ENCODE measurements at places on chromosomes 7 and 10.

GRCh38 chr10:122164815-122165483 is 106.1 kb upstream of the BTBD16 start:
- DNase-seq = no peak

GRCh38 chr7:45185028-45185863 is 27.7 kb downstream of the RAMP3 start:
- no peak for DNase-seq

GRCh38 chr7:128108129-128108528 is 76.9 kb upstream of the LRRC4 start:
- no peak for DNase-seq

GRCh38 chr7:123594813-123595241 is 6.8 kb upstream of the ASB15 start:
- no peak for DNase-seq

DNA sequence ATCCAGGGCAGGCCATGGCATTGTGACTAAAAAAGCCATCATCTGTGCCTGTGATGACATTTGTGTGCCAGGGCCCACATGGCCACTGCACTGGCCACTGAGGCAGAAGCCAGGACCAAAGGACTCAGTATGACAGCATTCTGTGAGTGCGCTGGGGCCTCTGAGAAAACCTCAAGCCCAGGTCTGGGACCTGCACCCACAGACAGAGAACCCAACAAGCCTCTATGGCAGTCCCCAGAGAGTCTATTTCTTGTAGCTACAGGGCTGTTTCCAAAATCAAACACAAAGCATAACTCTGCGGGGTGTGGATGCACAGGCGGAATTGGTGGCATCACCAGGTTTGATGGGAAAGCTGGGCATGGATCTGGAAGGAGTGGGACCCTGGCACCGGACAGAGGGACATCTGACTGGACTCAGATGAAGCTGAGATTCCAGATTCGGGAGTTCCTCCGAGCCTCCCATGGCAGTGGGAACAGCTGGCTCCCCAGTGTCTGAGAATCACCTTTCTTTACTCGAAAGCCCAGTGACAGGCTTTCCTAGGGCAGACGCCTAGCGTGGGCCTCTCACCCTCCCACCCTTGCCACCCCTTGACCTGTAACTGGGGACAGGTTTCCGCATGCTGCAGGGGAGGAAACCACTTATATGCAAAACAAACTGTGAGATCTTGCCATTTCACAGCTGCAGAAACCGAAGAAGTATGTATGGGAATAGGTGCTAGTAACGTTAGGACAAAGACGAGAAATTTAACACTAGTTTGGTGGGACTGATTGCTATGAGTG is 70.6 kb upstream of the RHEB start:
- DNase-seq = no peak

- no peak for DNase-seq
Observed at GRCh38 chr7:110983822-110984456, 107.0 kb upstream of the LRRN3 start.

DNA sequence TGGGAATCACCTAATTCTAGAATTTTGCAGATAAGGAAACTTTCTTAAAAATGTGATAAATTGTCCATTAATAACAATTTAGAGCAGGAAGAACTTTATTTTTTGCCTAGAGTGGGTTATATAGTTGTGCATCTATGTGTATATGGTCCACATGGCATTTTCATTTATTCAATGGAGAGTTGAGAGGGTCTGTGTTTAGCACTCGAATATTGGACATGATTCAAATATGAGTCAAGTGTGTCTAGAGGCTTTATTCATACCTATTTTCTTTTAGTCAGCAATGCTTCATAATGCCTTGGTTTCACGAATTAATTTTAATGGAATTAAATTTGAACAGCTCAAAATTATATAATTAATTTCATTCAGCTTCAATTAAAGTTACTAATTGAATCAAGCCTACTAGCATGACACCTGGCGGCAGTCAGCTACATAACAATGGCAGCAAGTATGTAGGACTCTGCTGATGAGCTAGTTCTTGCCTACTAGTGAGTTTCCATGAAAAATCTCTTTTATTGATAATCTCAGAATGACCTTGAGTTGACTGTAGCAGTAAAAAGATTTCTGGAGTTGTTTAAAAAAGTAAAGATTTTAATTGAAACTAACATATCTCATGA is 17.7 kb downstream of the MDFIC start:
- DNase-seq = no peak

DNA sequence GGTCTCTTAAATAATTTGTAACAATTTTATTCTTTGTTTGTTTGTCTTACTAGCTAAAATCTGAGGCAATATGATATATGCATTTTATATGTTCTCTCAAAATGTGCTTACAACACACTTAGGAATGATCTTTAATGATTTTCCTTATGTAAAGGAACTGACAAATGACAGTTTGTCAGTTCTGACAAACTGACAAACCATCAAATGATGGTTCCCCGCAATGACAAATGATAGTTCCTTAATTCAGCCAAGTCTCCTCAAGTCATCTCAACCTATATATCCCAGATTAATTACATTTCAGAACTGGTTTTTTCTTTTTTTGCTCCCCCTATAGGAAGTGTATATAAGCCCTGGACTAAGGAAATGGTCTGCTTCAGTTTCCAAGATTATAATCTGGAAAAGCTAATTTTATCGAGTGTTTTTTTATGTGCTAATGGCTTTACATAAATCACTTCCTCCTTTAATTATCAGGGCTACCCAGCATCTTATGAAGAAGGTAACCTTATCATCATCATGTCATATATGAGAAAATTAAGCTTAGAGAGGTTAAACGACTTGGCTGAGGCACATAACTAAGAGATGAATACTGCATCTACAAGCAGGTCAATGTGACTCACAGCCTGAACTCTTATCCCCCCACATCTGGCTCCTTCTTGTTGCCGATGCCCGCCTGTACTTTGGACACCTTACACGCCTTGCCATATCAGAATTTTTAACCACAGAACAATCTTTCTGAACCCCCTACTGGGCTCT is 75.1 kb downstream of the RELN start:
- DNase-seq = no peak

- DNase-seq = no peak
Observed at GRCh38 chr10:101726115-101726387, 31.1 kb upstream of the FBXW4 start.

GRCh38 chr7:139875821-139876241 is 46.8 kb downstream of the TBXAS1 start:
- DNase-seq = no peak

- no peak for DNase-seq
Observed at GRCh38 chr7:21971780-21972396, 26.2 kb upstream of the CDCA7L start.

- DNase-seq = peak; percentile 94
Observed at GRCh38 chr7:17600340-17600752, 301.9 kb downstream of the AHR start.

DNA sequence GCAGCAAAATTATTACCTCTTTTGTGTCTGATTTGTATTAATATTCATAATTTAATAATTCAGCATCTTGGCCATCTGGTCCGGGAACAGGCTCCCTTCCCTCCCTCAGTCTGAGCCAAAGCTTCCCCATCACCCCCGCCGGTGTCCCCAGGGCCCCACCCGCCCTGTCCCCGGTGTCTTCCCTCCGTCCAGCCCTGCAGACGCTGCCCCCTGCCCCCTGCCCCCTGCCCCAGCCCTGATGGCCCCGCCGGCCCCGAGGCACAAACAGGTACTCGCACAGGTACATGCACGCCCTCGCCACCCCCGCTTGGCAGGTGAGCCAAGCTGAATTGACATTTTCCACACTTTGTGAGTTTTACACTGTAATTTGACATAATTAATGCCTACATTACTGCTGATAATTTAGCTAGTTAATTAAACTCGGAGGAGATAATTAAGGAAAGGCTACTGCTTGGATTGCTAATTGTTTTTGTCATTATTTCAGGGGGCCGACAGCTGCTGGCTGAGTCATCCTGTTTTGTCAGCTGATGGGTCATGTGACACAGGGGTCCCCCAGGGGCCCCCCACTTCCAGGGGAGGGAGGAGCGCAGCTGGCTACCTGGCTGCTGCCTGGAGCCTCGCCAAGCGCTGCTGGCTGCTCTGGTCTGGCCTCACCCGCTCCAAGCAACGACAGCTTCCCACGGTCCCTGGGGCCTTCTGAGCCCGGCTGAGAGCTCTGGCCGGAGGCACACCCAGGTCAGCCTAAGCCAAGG is 36.6 kb downstream of the MICALL2 start:
- no peak for DNase-seq

- no peak for DNase-seq
Observed at GRCh38 chr7:11485636-11486035, 346.4 kb downstream of the THSD7A start.

GRCh38 chr7:139602143-139602722 is 78.7 kb downstream of the CLEC2L start:
- peak; percentile 34 for DNase-seq

- DNase-seq = no peak
Observed at GRCh38 chr10:78755877-78756455, 312.8 kb upstream of the ZMIZ1 start.

DNA sequence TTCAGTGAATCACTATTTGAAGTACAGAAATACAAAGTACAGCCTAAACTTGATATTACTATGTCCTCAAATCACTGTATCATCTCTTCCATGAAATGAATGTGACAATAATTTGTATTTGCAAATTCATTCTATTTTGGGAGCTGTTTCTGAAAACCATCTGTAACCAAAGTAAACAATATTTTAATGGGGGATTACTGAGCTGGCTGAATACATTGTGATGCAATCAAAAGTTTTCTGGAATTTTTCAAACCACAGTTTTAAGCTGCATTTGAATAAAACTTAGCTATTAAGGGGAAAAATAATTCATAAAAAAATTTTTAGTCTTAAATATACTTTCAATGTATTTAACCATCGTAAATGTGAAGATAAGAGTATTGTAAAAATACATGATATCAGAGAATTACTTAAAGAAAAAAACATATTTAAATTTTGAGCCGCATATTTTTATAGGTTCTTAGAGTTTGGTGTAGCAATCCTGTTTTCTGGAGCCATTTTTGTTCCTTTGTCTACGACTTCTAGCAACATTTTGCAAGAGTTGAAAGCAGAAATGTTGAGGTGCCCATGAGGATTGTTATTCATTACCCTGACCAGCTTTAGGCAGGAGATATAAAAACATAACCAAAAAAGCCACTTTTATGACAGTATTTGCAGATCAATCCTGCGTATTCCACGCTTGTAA is 45.9 kb upstream of the AGMO start:
- DNase-seq = peak; percentile 25

- DNase-seq = no peak
Observed at GRCh38 chr10:99660662-99661376, 1.5 kb downstream of the ENTPD7 start.

GRCh38 chr10:11110539-11110938 is 92.9 kb downstream of the CELF2 start:
- no peak for DNase-seq

GRCh38 chr7:78169992-78170391 is 371.4 kb downstream of the PHTF2 start:
- no peak for DNase-seq

DNA sequence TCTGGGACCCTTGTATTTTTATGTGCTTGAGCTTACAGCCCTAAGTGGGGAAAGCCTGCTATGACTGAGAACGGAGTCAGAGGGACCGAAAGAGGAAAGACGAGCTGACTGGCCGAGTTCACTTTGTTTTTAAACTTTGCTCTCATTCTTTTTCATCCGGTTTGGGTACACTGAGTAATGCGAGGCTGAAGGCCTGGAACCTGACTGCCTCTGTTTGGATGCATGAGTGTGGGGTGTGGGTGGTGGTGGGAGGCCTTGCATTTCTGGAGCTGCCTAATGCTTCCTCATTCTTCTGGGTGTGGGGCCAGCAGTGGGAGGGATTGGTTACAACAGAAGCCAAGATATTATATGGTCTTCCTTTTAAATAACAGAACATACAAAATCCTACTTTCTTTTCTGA is 155.5 kb downstream of the BUB3 start:
- peak; percentile 3 for DNase-seq

DNA sequence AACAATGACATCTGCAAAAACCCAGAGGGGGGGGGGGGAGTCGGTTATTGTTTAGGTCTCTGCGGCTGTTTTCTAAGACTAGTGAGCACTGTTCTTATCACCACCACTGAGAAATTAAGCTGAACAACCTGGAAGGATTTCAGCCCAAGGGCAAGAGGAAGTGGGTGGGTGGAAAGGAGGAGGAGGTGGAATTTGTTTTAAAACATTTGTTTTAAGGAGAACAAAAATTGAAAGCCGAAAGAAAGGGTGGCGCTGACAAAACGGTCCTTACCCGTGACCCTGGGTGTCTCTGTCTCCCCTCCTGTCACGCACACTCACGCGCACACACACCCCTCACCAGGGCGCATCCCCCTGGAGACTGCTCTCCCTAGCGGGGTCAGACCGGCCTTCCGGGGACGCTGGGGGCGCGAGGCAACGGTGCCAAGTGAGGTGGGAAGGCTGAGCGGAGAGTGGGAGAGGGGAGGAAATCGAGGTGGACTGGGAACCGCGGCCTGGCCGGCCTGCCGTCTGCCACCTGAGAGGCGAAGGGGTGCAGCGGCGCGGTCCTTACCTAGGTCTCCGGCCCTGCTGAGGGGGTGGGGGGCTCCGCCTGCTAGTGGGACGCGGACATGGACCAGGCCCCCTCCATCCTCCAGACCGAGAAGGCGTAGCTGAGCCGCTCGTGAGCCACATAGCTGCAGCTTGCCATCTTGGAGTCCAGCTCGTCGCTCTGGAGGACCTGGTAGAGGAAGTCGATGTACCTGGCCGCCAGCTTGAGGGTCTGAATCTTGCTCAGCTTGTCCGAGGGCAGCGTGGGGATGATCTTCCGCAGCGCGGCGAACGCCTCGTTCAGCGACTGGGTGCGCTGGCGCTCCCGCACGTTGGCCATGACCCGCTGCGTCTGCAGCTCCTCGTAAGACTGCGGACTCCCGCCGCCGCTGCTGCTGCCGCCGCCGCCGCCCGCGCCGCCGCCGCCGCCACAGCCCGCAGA is 1.0 kb downstream of the TWIST1 start:
- DNase-seq = peak; percentile 37
